ENCODE measurements at places on chromosomes 11 and 22.

DNA sequence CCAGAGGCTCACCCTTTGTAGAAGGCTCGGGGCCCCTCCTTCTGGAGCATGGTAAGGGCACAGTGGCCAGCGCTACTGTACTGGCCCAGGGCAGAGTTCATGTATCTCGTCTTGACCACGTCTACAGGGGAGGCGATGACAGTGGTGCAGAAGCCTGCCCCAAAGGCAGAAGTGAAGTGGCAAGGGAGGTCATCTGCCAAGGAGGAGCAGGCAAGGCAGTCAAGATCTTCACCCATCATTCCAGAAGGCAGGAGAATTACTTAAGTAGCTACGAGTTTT lies 7.2 kb downstream of the UCP2 start:
- DNase-seq: no peak

DNA sequence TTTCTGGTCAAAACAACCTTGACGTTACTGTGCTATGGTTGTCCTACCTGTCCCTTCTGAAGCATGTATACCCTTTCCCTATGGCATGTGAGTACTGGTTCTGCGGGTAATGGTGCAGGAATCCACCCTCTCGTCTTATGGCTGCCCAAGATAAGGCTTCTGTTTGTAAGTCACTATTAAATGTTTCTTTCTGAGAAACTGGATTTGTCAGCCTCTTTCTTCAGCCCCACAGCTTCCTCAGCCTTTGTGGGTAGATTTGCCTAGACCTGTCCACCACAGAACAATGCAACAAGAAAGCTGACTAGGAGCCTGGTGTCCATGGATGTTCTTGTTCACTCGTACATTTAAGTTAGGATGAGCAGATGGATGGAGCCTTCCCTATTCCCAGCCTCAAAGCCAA lies 14.4 kb downstream of the MMP7 start:
- no peak for DNase-seq

GRCh38 chr11:3109921-3110706 lies 52.9 kb upstream of the CARS1 start:
- no peak for DNase-seq

- DNase-seq: no peak
Measured at GRCh38 chr11:76703707-76704106, 33.2 kb upstream of the LRRC32 start.

DNA sequence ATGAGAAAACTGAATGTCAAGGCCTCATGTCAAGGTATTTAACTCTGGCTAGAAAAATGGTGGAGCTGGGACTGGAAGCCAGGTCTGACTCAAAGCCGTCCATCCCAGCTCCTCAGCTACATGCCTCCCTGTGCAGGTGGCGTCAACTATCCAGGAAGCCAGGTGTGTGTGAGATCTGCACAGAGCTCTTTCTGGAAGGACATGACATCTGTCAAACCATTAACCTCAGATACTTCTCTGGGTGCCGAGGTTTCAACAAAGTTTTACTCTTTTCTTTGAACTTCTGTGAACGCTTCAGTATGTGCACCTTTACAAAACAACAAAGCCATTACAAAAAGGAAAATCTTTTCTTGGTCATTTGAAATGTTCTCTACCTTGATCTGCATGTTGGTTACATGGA lies 7.0 kb upstream of the CASTOR1 start:
- no peak for DNase-seq

DNA sequence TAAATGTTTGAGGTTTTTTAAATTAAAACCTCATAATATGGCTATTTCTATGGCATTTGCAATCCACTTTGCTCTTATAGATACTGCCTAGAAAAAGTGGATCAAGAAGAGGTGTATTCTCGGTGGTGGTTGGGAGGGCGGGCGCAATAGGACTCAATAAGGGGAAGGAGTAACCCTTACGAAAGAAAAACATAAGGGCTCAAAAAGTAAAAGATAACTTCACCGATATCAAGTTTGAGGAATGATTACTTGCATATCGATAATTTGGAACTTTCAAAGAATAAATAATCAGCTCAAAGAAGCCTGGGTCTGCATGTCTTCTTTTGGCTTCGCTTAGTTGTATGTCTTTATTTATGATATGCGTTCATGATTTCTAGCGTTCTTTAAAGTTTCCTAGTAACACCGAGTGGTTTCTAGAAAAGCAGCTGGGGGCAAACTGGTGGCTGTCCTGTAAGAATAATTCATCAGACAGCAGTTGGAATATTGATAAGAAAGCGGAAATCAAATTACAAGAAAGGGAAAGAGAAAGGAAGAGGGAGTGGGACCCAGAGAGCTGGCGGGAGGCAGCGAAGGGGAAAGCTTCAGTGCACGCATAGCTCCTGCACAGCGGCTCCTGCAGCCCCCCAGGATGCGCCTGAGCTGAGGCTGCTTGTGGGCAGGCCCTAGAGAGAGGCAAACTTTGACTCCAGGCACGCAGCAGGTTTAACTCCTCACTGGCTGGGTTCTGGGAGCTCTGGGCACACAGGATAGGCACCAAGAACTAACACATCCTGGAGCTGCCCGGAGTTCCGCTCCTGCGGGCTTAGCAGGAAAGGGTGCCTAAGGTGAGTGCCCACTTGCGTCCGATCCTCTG lies 9.1 kb upstream of the FLI1 start:
- no peak for DNase-seq

DNA sequence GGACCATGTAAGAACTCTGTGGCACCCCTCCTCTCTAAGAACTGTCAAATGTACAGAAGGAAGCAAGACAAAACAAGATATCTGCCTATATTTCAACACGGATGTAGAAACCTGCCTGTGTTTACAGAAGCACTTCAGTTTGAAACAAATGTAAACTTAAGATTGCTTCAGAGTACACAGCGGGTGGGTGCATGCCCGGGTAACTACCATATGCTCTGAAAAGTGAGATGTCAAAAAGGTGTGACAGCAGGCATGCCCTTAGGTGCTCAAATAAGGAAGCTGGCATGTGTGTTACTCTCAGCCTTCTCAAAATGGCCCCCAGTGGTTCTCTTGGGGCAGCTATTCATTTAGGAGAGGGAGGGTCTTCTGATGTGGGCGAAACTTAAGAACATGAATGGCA lies 5.2 kb downstream of the ACP2 start:
- no peak for DNase-seq

DNA sequence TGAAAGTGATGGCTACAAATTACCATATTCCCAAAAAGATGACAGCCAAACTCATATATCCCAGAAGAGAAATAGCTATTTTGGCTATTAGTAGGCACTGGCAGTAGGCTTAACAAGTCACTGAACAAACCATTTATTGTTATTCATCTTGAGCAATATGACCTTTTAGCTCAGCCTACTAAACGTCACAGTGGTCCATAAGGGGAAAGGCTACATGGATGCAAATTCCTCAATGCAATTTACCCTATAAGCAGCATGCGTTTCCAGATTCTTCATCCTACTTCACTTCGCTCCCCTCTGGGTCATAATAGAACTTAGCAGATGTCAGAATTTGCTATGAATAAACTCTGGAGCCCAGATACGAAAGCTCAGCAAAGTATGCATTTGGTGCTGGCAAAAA lies 114.0 kb downstream of the SIK3 start:
- no peak for DNase-seq

- no peak for DNase-seq
Measured at GRCh38 chr11:108698844-108699642, 34.2 kb downstream of the DDX10 start.

DNA sequence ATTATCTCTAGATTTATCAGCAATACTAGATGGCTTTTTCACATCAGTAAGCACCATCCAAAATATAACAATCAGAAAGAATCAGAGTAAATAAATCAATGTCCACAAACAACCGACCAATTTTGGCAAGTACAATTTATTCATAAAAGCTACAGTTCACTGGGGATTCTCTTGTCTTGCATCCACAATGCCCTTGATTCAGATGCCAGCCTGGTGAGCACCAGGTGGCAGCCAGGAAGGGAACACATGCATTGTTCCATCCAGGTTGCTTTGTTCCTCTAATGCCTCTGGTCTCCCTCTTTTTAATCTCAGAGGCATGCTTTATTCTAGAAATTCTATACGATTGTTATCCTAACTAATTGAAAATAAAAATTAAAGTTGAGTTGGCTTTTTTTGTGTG lies 242.1 kb upstream of the KIRREL3 start:
- DNase-seq: no peak

- DNase-seq: no peak
Measured at GRCh38 chr11:95549301-95549700, 240.3 kb downstream of the FAM76B start.

- DNase-seq: no peak
Measured at GRCh38 chr22:23512348-23512705, 67.8 kb downstream of the IGLL1 start.

DNA sequence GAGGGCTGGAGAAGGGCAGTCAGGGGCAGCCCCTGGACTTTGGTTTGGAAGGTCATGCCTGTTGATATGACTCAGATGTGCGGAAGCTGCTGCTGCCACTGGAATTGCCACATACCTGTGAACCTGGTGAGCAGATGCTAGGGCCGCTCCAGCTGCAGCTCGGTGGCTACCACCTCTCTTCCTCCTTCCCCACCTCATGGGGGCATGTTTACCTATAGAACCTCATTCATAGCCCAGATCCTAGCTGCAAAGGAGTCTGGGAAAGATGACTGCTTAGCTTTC lies 17.5 kb upstream of the TSPAN18 start:
- DNase-seq: no peak

DNA sequence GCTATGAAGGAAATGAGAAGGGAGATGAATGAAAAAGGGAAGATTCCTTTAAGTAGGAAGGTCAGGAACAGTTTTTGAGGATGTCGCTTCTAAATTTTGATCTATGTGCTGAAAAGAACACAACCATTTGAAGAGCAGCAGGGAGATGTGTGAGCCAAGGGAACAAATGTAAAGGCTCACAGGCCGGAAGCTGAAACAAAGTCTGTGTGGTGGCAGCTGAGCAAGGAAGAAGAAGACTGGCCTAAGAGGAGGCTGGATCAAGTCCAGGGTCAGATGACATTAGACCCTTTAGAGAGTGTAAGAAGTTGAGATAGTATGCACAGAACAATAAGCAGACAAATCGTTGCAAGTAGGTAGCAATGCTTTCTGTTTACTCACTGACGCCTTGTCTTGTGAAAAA lies 1631.4 kb upstream of the TENM4 start:
- DNase-seq: no peak

DNA sequence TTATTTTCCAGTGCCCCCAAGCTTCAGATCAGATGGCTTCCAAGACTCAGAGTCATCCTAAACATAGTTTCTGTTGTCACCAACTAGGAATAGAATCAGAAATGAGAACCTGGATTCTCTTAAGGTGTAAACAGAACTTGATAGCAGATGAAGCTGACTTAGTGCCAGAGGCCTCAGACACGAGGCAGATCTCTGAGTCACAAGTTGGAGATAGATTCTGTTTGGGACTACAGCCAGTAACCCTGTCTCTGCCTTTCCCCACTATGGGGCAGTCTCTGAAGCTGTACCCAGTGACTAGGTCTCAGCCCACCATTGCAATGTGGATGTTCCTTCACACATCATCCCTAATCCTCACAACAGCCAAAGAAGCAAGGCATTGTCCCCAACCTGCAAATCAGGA lies 25.4 kb downstream of the NEU3 start:
- no peak for DNase-seq

GRCh38 chr11:35593143-35593542 lies 25.1 kb upstream of the FJX1 start:
- no peak for DNase-seq

DNA sequence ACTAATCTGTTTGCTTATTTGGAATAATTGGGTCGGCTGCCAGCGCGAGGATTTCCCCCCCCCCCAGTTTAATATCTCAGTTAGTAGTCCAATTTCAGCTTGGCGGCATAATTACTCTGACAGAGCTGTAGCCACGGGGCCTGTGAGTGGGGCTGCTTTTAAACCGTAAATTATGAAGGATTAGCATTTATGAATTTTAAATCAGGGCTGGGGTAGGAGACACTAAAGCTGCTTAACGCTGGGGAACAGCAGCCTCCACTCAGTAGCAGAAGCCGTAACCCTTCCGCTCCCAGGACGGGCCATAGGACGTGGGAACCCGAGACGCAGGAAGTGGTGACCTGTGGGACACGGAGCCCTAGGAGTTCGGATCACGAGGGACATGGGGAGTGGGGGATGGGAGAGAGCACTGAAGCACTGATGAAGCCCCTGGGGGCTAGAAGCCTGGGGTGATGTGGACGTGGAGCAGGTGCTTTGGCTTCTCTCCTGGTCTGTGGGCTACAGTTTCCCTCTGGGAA lies 66.2 kb upstream of the LMO1 start:
- no peak for DNase-seq

GRCh38 chr11:47361419-47361818 lies 8.9 kb upstream of the MYBPC3 start:
- no peak for DNase-seq

- DNase-seq: no peak
Measured at GRCh38 chr22:32765132-32765618, 36.3 kb upstream of the TIMP3 start.

Data from T follicular helper cell (primary cell).